A549 treated with Mapracorat at 1 μM for 4 hours (cell line): ENCODE measurements at places on chromosomes 11 and 22. TPM values are rescaled to one million over a fixed set of nuclear protein-coding genes. Genes with fewer than 3 reads are reported as not detected.

The VPREB3 gene
- 0.34 to 1.3 TPM (median 0.73 TPM) in 4 of 5 replicates, not detected in the other for total RNA-seq

The PNPLA3 gene
- 0.45 to 1.6 TPM (median 0.99 TPM) in 5 replicates for total RNA-seq

The MUC5B gene
- total RNA-seq: 1.5 to 4.9 TPM (median 2.8 TPM) in 5 replicates

The POU2AF1 gene
- total RNA-seq: not detected in 5 replicates
